ENCODE measurements at places on chromosomes 16 and 17. TPM values are rescaled to one million over a fixed set of nuclear protein-coding genes. Genes with fewer than 3 reads are reported as not detected.

DNA sequence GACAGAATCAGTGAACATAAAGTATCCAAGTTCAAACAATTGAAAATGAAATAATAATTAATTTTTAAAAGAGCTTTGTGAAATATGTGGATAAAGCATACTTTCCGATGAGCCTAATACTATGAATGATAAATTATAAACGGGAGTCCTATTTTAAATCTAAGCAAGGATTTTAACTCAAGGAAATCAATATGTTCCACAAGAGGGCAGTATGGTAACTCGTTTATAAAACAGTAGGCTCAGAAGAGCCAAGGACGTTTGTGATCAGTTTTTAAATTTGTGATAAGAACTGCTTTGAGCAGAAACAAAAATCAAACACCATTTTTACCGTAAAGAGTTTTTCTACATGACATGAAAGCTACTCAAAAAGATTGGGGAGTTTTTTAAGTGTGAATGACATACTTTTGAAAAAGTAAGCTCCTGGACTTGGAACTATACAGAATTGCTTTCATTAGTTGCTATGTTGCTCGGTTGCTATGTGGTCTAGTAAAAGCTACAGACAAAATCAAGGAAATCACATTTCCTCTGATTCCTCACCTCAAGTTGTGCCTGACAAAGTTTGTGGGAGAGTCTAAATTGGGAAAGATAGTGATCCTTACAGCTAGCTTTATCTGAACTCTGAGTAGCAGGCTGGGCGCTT, 11.8 kb upstream of the TEKT1 start:
- DNase-seq: peak; percentile 76
- no peak overlapping the region for H3K27ac ChIP-seq
- H3K4me3 ChIP-seq: no peak overlapping the region

DNA sequence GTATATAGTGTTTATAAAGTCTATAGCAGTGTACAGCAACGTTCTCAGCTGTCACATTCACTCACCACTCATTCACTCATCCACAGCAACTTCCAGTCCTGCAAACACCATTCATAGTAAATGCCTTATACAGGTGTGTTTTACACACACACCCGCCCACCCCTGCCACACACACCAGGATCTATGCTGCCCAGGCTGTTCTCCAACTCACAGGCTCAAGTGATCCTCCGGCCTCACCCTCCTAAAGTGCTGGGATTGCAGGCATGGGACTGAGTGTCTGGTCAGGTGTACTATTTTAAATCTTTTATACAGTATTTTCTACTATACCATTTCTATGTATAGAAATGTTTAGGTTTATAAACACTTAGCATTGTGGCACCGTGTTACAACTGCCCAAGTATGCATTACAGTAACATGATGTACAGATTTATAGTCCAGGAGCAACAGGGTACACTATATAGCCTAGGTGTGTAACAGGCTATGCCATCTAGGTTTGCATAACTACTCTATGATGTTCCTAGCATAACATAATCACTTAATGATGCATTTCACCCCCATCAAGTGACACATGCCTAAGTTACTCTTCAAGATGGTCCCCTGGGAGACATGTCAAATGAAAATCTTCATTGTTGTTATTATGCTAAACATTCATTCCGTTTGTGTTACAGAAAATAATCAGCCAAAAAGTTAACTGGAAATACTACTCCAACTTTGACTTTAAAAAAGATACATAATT, 42.5 kb downstream of the CREBBP start:
- H3K36me3 ChIP-seq: peaks cover 7% of the 10 kb centered on the region
- no peak overlapping the region for H3K27ac ChIP-seq
- peaks cover 52% of the 10 kb centered on the region for H3K4me1 ChIP-seq
- DNase-seq: no peak
- no peak overlapping the region for H3K4me3 ChIP-seq
- H3K27me3 ChIP-seq: no peaks in the 10 kb centered on the region

GRCh38 chr17:75878174-75878998, at the start of gene TRIM47:
TRIM47 (minus strand) TSS chr17:75878581; CDS start chr17:75878548, 33 bp downstream.
- H3K36me3 ChIP-seq: peaks cover 8% of the 10 kb centered on the region
- peak within 1 kb of the TSS; percentile 93 for H3K27ac ChIP-seq
- peak; percentile 91 for DNase-seq

GRCh38 chr17:9531034-9531433, 44.6 kb downstream of the STX8 start:
- no peak overlapping the region for H3K4me3 ChIP-seq
- no peaks in the 10 kb centered on the region for H3K27me3 ChIP-seq
- no peaks in the 10 kb centered on the region for H3K4me1 ChIP-seq
- peak; percentile 25 for DNase-seq

GRCh38 chr17:42585353-42585752, 7.8 kb upstream of the PSMC3IP start:
- H3K27ac ChIP-seq: peak overlapping the region; percentile 71
- H3K4me1 ChIP-seq: peaks cover 40% of the 10 kb centered on the region
- no peak for DNase-seq
- H3K36me3 ChIP-seq: peaks cover 97% of the 10 kb centered on the region
- no peak overlapping the region for H3K4me3 ChIP-seq

GRCh38 chr17:3897731-3898130, 4.9 kb upstream of the CAMKK1 start:
- no peaks in the 10 kb centered on the region for H3K27me3 ChIP-seq
- H3K4me3 ChIP-seq: no peak overlapping the region
- no peak overlapping the region for H3K27ac ChIP-seq
- DNase-seq: no peak
- no peaks in the 10 kb centered on the region for H3K36me3 ChIP-seq

GRCh38 chr17:48973806-48974205, 5.4 kb upstream of the GIP start:
- no peak overlapping the region for H3K27ac ChIP-seq
- no peak overlapping the region for H3K4me3 ChIP-seq
- H3K4me1 ChIP-seq: peaks cover 6% of the 10 kb centered on the region
- H3K36me3 ChIP-seq: no peaks in the 10 kb centered on the region

The SLC5A10 gene
- not detected for total RNA-seq

DNA sequence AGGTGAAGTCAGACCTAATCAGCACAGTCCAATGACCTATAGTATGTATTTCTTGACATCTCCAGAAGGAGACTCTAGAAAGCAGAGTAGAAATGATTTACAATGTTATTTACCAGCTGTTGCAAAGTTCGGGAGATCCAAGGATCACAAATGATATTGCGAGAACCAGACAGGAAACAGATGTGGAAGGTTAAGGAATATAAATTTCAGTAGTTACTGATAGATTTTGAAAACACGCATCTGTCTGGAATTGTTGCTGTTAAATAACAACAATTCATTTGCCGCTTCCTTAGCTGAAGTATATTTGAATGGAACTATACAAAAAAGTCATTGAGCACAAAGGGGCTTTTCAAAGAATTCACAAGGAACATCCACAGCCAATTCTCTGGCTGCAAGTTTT, 72.0 kb downstream of the STXBP4 start:
- no peaks in the 10 kb centered on the region for H3K27me3 ChIP-seq
- peaks cover 6% of the 10 kb centered on the region for H3K36me3 ChIP-seq
- peak; percentile 35 for DNase-seq
- H3K27ac ChIP-seq: no peak overlapping the region
- H3K4me1 ChIP-seq: no peaks in the 10 kb centered on the region

GRCh38 chr16:8286348-8286747, 304.0 kb downstream of the TMEM114 start:
- no peak overlapping the region for H3K4me3 ChIP-seq
- DNase-seq: no peak
- no peaks in the 10 kb centered on the region for H3K4me1 ChIP-seq
- no peaks in the 10 kb centered on the region for H3K36me3 ChIP-seq

GRCh38 chr17:40188694-40189093, 11.4 kb downstream of the RAPGEFL1 start:
- H3K4me3 ChIP-seq: no peak overlapping the region
- H3K27me3 ChIP-seq: no peaks in the 10 kb centered on the region
- peaks cover 21% of the 10 kb centered on the region for H3K4me1 ChIP-seq
- no peak overlapping the region for H3K27ac ChIP-seq
- peaks cover 16% of the 10 kb centered on the region for H3K36me3 ChIP-seq

DNA sequence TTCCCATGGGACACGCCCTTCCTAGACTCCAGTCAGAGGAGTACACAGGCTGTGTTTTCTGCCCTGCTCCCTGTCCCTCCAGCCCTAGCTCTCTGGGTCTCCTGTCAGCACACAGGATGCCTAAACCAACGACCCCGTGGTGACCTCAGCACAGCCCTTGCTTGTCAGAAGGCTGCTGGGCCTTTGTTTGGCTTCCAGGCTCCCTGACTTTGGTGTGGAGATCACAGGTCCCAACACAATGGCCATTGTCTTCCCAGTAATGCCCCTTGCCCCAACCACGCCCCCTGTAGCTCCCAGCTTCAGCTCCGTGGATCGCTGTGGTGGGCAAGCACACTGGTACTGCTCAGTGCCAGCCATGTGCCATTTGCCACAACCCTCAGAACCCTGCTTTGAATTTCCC, 15.0 kb downstream of the HNF1B start:
- no peak overlapping the region for H3K4me3 ChIP-seq
- H3K27me3 ChIP-seq: no peaks in the 10 kb centered on the region
- H3K36me3 ChIP-seq: peaks cover 25% of the 10 kb centered on the region
- DNase-seq: no peak

DNA sequence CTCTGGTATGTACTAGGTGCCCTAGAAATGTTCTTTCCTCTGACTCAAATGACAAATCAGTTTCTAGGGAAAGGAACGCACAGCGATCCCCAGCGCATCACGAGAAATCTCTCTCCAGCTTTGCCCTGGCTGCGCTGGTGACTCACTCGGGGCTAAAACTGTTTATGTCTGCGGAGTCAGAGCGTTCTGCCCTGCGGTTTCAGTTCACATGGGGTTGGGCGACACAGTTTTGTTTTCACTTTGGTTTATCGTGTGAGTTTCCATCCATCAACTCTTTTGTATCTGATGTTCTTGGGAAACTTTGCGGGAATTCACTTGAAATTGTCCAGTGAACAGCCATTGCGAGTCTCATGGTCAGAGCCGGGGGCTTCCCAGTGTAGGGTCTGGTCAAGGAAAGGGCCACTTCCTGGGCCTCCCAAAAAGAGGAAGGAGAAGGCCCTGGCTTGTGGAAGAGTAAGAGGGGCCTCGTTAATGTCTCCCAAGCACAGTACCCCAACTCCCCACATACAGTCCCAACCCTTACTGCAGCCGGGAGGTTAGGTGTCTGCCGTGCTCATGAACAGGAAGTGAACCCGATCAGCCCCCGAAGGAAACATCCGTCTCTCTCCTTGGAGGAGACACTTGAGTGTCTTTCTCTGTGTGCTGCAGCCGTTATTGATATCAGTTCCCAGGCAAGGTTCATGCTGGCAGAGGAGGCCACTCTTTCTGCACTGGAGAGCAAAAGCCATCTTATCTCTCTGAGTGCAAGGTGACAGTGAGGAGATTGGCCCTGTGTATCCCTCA, 643.2 kb downstream of the WWOX start:
- peaks cover 11% of the 10 kb centered on the region for H3K4me1 ChIP-seq
- no peaks in the 10 kb centered on the region for H3K27me3 ChIP-seq
- peak overlapping the region; percentile 83 for H3K27ac ChIP-seq
- peak; percentile 42 for DNase-seq

- DNase-seq: no peak
- no peak overlapping the region for H3K27ac ChIP-seq
- no peaks in the 10 kb centered on the region for H3K27me3 ChIP-seq
- H3K4me3 ChIP-seq: no peak overlapping the region
- H3K4me1 ChIP-seq: no peaks in the 10 kb centered on the region
These were observed 949.6 kb upstream of the GOT2 start for GRCh38 chr16:59683709-59684108.

The FBXL16 gene
- 0.72 TPM for total RNA-seq

GRCh38 chr17:32120141-32120540, 22.2 kb upstream of the RHOT1 start:
- no peaks in the 10 kb centered on the region for H3K27me3 ChIP-seq
- H3K27ac ChIP-seq: no peak overlapping the region
- no peak overlapping the region for H3K4me3 ChIP-seq
- peaks cover 5% of the 10 kb centered on the region for H3K4me1 ChIP-seq

The TMEM132E gene
- total RNA-seq: not detected

DNA sequence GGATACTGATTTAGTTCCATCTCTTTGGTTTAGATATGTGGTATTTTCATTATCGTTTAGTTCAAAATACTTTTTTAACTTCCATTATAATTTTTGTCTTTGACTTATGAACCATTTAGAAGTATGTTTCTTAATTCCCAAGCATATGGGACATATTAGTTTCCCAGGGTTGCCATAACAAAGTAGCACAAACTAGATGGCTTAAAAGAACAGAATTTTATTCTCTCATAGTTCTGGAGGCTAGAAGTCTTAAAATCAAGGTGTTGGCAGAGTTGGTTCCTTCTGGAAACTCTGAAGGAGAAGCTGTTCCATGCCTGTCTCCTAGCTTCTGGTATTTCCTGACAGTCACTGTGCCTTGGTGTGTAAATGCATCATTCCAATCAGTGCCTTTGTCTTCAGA, 291.5 kb upstream of the AXIN2 start:
- H3K36me3 ChIP-seq: no peaks in the 10 kb centered on the region
- H3K4me1 ChIP-seq: no peaks in the 10 kb centered on the region
- no peak overlapping the region for H3K4me3 ChIP-seq
- no peak overlapping the region for H3K27ac ChIP-seq

GRCh38 chr17:3695723-3696411, at the start of gene P2RX5:
P2RX5 (minus strand) TSS chr17:3696155; CDS start chr17:3696005, 150 bp downstream.
- peaks cover 27% of the 10 kb centered on the region for H3K4me1 ChIP-seq
- peaks cover 32% of the 10 kb centered on the region for H3K27me3 ChIP-seq
- H3K27ac ChIP-seq: no peak within 1 kb of the TSS
- no peak for DNase-seq
- H3K36me3 ChIP-seq: no peaks in the 10 kb centered on the region

GRCh38 chr16:85592700-85593493, 20.2 kb upstream of the GSE1 start:
- no peak overlapping the region for H3K27ac ChIP-seq
- no peak overlapping the region for H3K4me3 ChIP-seq
- no peaks in the 10 kb centered on the region for H3K27me3 ChIP-seq
- H3K4me1 ChIP-seq: peaks cover 24% of the 10 kb centered on the region

The KAT2A gene
- 90.6 TPM for total RNA-seq

The OR2C1 gene
- total RNA-seq: not detected

DNA sequence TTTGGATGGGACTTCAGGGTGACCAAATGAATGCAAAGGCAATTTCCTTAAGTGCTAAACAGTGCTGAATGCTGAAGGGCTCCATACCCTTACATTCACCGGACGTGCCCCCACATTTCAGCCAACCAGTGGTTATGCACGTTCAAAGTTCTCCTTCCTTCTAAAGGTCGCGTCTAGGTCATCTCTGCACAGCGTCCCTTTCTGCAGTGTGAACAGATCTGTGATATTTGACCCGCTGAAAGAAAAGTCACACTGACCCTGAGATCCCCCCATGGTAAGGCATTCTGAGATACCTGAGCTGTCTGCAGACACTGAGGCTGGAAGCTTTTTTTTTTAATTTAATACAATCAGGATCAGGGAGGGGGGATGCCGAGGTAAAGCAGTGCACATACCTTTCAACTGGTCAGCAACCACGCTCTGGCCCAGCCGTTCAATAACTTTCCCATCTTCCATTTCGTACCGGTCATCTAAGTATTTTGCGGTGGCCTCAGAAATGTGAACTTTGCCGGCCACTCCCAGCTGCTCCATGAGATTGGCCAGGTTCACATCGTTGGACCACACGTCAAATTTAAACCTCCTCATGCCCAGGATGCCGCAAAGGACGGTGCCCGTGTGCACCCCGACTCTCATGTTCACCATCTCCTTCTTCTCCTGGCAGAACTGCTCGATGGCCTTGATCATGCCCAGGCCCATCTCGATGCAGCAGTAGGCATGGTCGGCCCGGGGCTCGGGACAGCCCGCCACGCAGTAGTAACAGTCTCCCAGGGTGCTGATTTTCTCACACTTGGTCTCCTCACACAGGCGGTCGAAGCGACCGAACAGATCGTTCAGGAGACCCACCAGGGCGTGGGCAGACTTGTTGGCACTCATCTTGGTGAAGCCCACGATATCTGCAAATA, 2.6 kb downstream of the ADCY9 start:
- peak overlapping the region; percentile 78 for H3K4me3 ChIP-seq
- no peaks in the 10 kb centered on the region for H3K27me3 ChIP-seq
- peaks cover 73% of the 10 kb centered on the region for H3K4me1 ChIP-seq
- no peak overlapping the region for H3K27ac ChIP-seq
- no peaks in the 10 kb centered on the region for H3K36me3 ChIP-seq
- no peak for DNase-seq
